B cell (primary cell): ENCODE measurements at places on chromosomes 11 and 22. TPM values are rescaled to one million over a fixed set of nuclear protein-coding genes. Genes with fewer than 3 reads are reported as not detected.

DNA sequence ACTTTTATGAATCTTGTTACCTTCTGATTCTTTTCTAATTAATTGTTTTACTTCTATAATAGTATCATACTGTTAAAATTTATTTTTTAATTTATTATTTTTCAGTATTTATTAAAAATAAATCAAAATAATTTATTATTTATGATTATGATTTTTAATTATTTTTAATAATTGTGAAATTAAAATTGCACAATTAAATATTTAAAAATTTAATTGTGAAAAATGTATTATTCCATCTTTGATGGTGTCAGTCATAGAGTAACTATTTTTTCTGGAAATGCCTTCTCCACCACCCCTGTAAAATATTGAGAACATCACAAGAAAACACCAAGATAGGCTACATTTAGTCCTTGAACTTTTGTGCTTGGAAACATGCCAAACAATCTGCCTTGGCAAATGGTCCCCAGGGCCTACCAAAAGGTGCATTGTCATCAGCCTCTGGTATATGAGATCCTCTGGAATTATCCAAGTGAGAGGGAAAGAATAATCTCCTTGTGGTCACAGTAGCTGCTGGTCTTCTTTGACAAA, at the start of gene OR8H2:
OR8H2 (plus strand) TSS at position 478 of the 528 bp plus-strand sequence. CDS start 1,356 bp downstream, outside the sequence.
- no peak for DNase-seq

GRCh38 chr11:119651802-119652584, 77.0 kb downstream of the NECTIN1 start:
- no peak for DNase-seq

DNA sequence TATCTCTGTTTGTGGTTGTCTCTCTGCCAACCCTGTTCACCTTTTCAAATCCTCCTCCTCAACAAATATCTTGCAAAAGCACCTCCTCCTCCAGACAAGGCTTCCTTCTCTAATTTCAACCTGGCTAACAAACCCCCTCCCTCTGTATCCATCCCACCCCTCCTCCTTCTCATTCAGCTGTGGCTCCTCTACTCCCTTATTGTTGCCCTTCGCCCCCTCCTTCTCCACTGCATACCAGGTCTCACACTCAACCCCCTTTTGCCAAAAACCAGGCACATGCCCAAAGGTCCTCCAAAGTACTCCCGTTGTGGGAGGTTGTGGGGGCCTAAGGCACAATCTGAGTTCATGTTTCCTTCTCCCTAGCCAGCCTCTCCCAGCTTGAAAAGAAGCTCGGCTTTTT, 110.6 kb downstream of the JRKL start:
- no peak for DNase-seq

GRCh38 chr11:12728417-12728816, 54.2 kb downstream of the TEAD1 start:
- no peak for DNase-seq

DNA sequence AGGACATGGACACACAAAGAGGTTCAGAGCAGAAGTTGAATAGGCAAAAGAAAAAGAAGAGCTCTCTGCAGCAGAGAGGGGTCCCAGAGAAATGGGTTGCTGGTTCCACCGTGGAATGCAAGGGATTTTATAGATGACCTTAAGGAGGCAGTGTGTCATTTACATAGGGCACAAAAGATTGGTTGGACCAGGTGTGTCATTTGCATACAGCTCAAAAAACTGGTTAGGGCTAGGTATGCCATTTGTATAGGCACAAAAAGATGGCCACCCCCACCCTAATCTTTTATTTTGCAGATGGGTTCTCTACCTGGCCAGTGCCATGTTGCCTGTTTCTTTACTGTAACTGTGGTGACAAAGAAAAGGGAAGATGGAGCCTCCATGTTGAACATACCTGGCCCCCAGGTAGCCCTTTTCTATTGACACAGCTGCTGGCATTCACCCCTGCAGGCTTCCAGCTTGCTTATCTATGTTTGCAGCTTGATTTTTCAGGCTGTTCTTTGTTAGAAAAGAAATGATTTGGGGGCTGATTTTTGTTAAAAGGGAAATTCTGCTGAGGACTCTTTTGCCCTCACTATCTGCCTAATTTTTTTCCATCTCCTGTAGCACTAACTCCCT, 3.1 kb upstream of the CAVIN3 start:
- no peak for DNase-seq

DNA sequence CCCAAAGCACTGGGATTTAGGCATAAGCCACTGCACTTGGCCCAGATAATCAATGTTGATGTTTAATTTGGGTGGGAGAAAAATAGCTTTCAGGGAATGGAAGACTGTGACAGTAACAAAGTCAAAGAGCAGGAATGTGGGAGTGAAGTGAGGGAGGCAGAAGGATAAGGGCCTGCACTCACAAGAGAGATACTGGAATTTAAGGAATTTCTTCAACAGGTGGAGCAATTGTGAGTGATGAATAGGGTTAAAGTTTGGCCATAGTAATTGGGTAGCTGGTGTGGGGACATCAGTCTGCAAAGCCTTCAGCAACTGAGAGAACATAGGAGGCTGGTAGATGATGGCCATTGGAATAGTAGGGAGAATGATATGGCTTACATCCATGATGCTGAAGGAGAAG, 8.6 kb upstream of the APBB1 start:
- DNase-seq: no peak

GRCh38 chr22:36234919-36235318, 4.4 kb downstream of the APOL2 start:
- DNase-seq: no peak

GRCh38 chr22:29310065-29310862, 3.8 kb downstream of the GAS2L1 start:
- DNase-seq: no peak

DNA sequence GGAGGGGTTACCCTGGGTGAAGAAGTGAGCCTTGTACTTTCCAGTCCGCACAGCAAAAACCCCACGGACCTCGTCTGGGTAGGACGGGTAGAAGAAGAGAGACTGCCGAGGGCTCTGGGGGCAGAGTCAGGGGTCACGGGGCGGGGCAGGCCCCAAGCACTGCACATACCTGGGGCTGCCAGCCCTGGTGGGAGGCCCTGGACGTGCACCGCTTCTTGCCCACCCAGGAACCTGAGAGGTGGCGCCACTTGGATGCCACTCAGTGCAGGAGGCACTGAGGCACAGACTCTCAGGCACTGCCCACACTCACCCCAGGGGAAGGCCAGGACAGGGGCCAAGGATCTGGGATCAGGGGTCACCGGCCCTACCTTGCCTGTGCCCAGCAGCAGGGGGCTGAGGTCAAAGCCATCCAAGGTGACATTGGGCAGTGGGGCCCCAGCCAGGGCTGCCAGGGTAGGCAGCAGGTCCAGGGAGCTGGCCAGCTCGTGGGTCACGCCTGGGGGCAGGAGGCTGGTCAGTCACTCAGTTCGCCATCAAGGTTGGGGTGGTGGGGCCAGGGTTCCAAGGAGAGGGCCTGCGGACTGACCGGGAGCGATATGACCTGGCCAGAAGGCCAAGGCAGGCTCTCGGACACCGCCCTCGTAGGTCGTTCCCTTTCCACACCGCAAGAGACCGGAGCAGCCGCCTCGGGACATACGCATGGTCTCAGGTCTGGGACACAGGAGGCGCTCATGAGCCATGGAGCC, 2.2 kb downstream of the ARSA start:
- DNase-seq: no peak

- DNase-seq: no peak
Measured at GRCh38 chr22:47371263-47372090, 609.0 kb downstream of the TBC1D22A start.

GRCh38 chr11:4636136-4636535, 1.1 kb upstream of the OR51D1 start:
- DNase-seq: no peak

Gene MPPED2
- total RNA-seq: 1.0 and 1.1 TPM in 2 replicates

Gene PHLDA2
- total RNA-seq: 0.41 TPM in 1 of 2 replicates, not detected in the other
